ENCODE measurements at places on chromosomes 6 and 20. TPM values are rescaled to one million over a fixed set of nuclear protein-coding genes. Genes with fewer than 3 reads are reported as not detected.

Gene C20orf204
- 0.64 TPM for total RNA-seq

Gene VWA7
- total RNA-seq = 13.0 TPM

Gene BFSP1
- total RNA-seq = 0.27 TPM

Gene CGA
- total RNA-seq = not detected

Gene TGM2
- 39.6 TPM for total RNA-seq

Gene SRXN1
- 41.4 TPM for total RNA-seq

Gene IMPG1
- not detected for total RNA-seq

Gene MTFR2
- 2.9 TPM for total RNA-seq

Gene TOP1
- 36.9 TPM for total RNA-seq

Gene TFAP2D
- total RNA-seq = not detected

Gene SENP6
- 71.5 TPM for total RNA-seq

Gene RCAN2
- total RNA-seq = 12.3 TPM

Gene ETV7
- 1.8 TPM for total RNA-seq

Gene FAM217A
- not detected for total RNA-seq

Gene PAX1
- total RNA-seq = not detected

Gene PTK6
- 0.77 TPM for total RNA-seq

Gene FRK
- total RNA-seq = 3.2 TPM

Gene RBPJL
- not detected for total RNA-seq

Gene COL11A2
- 3.6 TPM for total RNA-seq

Gene GRM1
- not detected for total RNA-seq

Gene PBOV1
- not detected for total RNA-seq

Gene LINC00237
- total RNA-seq = not detected

Gene SOX18
- total RNA-seq = 4.7 TPM

Gene PRPH2
- 3.3 TPM for total RNA-seq

Gene DDX39B
- total RNA-seq = 390 TPM

Gene WFDC5
- total RNA-seq = 2.3 TPM

Gene PLN
- total RNA-seq = 23.5 TPM

Gene OR2H2
- total RNA-seq = not detected

Gene SCAF8
- 53.5 TPM for total RNA-seq

Gene NMBR
- not detected for total RNA-seq

Gene C6orf132
- total RNA-seq = 30.8 TPM

Gene ID4
- 63.6 TPM for total RNA-seq

Gene KCNK16
- not detected for total RNA-seq

Gene ZSCAN23
- 5.7 TPM for total RNA-seq

Gene PPP1R11
- 59.3 TPM for total RNA-seq

Gene THBS2
- 10.9 TPM for total RNA-seq

Gene CGAS
- 3.1 TPM for total RNA-seq

Gene ASF1A
- 12.5 TPM for total RNA-seq

Gene C20orf202
- not detected for total RNA-seq

Gene FBXL4
- total RNA-seq = 27.1 TPM

Gene FAM162B
- total RNA-seq = 5.9 TPM

Gene ZSCAN9
- 16.7 TPM for total RNA-seq

Gene ZFAND3
- total RNA-seq = 43.5 TPM

Gene PTK7
- total RNA-seq = 83.3 TPM

Data from prostate gland (tissue), 2 donors.